Cerebellar nuclear complex (tissue), 1 donor: ENCODE measurements at places on chromosomes 11 and 22.

DNA sequence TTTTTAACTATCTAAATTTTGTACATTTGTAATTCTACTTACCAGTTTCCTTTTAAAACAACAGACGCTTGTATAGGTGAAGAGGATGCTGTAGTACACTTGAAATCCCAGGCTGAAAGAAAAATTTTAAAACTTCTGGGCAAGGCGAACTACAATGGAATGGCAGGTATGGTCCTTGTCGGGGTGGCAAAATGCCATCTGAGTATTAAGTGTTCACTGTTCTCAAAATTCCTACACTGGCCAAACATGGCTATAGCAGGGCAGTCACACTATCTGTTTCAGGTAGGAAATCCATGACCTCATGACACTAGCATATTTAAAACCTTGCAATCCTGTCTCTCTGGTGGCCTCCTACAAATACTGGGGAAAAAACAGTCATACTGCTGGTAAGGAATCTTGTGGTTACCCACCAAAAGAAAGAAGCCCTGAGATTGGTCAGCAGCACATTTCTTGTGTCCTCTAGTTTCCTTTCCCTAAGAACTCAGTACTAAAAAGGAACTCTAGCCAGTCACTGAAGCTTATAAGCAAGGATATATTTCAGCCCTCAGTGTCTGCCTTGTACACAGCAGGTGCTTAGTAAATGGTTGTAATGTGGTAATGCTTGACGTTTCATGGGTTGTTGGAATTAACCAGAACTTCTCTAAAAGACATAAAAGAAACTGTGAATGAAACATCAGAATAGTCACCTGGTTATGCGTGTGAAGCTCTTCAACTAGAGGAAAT lies 5.2 kb upstream of the ZC3H12C start:
- no peak for DNase-seq

DNA sequence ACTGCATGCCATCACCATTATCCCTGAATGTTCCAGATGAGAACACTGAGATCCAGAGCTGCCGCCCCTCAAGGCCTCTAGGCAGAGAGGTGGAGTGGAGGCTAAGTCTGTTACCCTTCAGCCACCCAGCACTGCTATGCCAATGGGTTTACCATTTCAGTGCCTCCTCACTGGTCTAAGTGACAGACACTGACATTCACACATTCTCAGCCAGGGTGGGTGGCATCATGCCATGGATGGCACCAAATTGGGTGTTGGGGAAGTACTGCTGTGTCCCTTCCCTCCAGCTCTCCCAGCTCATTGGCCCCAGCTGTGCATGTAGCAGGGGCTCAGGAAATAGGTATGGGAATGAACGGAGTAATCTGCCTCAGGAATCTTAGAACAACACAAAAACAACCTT lies 96.8 kb upstream of the PLET1 start:
- DNase-seq, result no peak

DNA sequence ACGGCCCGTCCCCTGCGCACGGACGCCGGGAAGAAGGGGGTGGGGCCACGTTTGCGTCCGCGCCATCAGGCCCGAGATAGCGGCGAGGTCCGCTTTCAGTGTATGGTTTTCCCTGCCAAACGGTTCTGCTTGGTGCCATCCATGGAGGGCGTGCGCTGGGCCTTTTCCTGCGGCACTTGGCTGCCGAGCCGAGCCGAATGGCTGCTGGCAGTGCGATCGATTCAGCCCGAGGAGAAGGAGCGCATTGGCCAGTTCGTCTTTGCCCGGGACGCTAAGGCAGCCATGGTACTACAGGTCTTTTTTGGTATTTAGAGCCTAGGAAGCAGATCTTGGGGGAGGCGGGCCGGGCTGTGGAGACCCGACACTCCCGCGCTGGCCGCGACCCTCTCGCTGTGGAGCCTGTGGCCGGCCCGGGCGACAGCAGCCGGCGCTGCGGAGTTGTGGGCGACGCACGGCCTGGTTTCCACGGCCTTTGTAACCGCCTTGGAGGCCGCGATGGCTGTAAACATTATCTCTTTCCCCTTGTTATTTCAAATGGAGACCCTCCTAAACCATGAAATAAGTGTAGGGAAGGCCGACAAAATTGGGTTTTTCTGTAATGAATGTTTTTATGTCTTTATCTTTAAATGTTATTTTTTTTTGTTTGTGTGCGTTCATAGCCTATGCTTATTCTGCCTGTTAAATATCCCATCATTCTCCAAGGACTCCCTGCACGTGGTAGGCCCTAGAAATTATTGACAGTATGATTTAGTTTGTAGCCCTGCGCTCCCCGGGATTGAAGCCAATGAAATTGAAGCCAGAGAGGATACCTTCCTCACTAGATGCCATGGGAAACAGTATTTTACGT lies at the start of gene AASDHPPT:
Gene AASDHPPT (plus strand): TSS at position 54 of the 847 bp plus-strand sequence. CDS start 49 bp downstream, at position 103.
- DNase-seq, result no peak

- DNase-seq, result no peak
Observed at GRCh38 chr11:72216638-72217037, at the start of gene FOLR2. Gene FOLR2 (plus strand): TSS chr11:72216794. CDS start chr11:72218585, 1,791 bp downstream.

GRCh38 chr22:22943521-22944267 lies 56.1 kb downstream of the IGLL5 start:
- DNase-seq, result no peak

GRCh38 chr11:67600324-67601029 lies 6.3 kb upstream of the NDUFV1 start:
- no peak for DNase-seq
